Left renal cortex interstitium (tissue), 4 donors: ENCODE measurements at places on chromosomes 4 and X.

- DNase-seq = no peak
Measured at GRCh38 chr4:7646384-7647061, 211.8 kb upstream of the PSAPL1 start.

GRCh38 chr4:139674875-139675550 is 9.4 kb downstream of the MGST2 start:
- DNase-seq = no peak

- DNase-seq = peak; percentile 63
Measured at GRCh38 chrX:74421036-74421739, at the start of gene SLC16A2. SLC16A2 (plus strand) TSS chrX:74421493; CDS start chrX:74421638, 145 bp downstream.

GRCh38 chr4:153555730-153556434 is 89.7 kb downstream of the TMEM131L start:
- DNase-seq = no peak
